Brain microvascular endothelial cell (primary cell): ENCODE measurements at places on chromosomes 4 and X.

GRCh38 chr4:10159671-10160070 is 43.1 kb upstream of the WDR1 start:
- no peak for DNase-seq

GRCh38 chrX:134670134-134670924 is 12.1 kb upstream of the PLAC1 start:
- peak; percentile 29 for DNase-seq

GRCh38 chr4:55028196-55028595 is 97.2 kb downstream of the KDR start:
- no peak for DNase-seq

- peak; percentile 4 for DNase-seq
Measured at GRCh38 chr4:81214881-81215868, at the start of gene PRKG2. Gene PRKG2 (minus strand): TSS chr4:81215222. CDS start chr4:81205047, 10,175 bp downstream.

- DNase-seq = no peak
Measured at GRCh38 chr4:166896254-166896653, 338.0 kb downstream of the SPOCK3 start.

DNA sequence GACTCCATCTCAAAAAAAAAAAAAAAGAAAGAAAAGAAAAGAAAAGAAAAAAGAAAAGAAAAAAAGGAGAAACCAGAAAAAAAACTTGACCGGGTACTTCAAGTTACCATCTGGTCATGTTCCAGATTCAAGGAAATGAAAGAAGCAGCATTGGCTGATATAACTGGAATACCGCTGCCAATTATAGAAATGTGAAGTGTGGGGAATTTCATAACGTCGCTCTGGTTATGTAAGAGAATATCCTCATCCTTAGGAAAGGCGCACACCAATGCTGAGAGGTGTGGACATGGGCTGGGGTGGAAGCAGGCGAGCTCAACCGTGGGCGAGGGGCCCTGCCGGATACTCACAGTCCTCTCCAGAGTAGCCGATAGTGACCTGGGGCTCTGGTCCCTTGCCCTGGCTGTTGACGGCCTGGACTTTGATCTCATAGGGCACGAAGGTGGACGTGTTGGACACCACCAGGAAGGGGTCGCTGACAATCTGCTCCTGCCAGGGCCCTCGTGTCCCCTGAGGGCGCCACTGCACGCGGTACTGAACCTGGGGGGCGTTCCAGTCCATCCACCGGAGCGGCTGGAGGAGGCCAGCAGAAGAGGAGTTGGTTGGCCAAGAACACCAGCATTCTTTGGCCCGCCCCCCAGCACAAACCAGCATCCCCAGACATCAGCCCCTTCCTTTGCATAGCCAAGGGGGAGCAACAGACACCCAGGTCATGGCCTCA is 19.5 kb downstream of the L1CAM start:
- DNase-seq = no peak

- DNase-seq = no peak
Measured at GRCh38 chr4:97396097-97396496, 747.2 kb downstream of the STPG2 start.

- no peak for DNase-seq
Measured at GRCh38 chr4:99861120-99861905, 32.9 kb downstream of the LAMTOR3 start.

- DNase-seq = no peak
Measured at GRCh38 chrX:98068024-98068580, 1184.4 kb downstream of the RPA4 start.

GRCh38 chrX:118978451-118978850 is 4.0 kb downstream of the LONRF3 start:
- DNase-seq = no peak
